ENCODE measurements at places on chromosomes 4 and X.

GRCh38 chrX:78322863-78323262, 4.5 kb downstream of the CYSLTR1 start:
- H3K27ac ChIP-seq, result no peak overlapping the region
- no peak for DNase-seq
- no peaks in the 10 kb centered on the region for H3K4me1 ChIP-seq
- H3K27me3 ChIP-seq, result no peaks in the 10 kb centered on the region

DNA sequence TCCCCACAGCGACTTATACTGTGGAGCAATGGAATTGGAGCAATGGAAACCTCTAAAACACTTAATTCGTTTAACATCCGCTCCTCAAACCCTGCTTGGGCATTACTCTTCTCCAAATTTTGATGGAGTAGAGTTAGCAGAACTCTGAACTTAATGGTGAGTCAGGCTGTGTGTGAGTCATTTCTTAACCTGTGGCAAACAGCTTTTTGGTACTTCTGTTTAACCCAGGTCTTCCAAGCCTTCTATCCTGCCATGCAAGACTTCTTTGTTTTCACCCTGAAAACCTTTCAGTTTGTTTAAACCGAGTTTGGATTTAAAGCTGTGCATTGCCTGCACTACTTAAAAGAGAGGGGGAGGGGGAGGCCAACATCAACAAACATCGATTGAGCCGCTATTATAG, 3.6 kb upstream of the AMOT start:
- no peak overlapping the region for H3K27ac ChIP-seq
- no peak for DNase-seq
- H3K36me3 ChIP-seq, result no peaks in the 10 kb centered on the region
- no peak overlapping the region for H3K4me3 ChIP-seq
- H3K27me3 ChIP-seq, result no peaks in the 10 kb centered on the region

DNA sequence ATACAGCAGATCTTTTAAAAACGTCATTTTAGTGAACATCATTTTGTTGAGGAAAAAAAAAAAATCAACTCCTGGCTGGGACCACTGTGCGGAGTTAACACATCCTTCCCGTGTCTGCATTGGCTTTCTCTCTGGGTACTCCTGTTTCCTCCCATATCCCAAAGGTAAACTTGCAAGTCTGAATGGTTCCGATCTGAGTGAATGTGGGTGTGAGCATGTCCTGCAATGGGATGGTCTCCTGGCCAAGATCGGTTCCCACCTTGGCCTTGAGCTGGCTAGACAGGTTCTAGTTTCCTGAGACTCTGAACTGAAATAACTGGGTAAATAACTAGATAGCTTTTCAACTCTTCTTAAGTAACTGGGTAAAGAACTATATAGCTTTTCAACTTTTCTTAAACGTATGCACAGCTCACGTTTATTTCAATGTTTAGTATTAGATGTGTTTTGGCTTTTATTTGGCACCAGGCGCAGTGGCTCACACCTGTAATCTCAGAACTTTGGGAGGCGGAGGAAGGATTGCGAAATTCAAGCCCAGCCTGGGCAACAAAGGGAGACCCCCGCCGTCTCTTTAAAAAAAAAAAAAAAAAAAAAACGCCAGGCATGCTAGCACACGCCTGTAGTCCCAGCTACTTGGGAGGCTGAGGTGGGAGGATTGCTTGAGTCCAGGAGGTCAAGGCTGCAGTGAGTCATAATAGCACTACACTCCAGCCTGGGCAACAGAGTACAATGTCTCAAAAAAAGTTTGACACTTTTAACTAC, 14.0 kb downstream of the RBMX start:
- no peak overlapping the region for H3K4me3 ChIP-seq
- peak overlapping the region; percentile 46 for H3K27ac ChIP-seq
- peaks cover 56% of the 10 kb centered on the region for H3K36me3 ChIP-seq
- H3K4me1 ChIP-seq, result peaks cover 37% of the 10 kb centered on the region
- no peak for DNase-seq

DNA sequence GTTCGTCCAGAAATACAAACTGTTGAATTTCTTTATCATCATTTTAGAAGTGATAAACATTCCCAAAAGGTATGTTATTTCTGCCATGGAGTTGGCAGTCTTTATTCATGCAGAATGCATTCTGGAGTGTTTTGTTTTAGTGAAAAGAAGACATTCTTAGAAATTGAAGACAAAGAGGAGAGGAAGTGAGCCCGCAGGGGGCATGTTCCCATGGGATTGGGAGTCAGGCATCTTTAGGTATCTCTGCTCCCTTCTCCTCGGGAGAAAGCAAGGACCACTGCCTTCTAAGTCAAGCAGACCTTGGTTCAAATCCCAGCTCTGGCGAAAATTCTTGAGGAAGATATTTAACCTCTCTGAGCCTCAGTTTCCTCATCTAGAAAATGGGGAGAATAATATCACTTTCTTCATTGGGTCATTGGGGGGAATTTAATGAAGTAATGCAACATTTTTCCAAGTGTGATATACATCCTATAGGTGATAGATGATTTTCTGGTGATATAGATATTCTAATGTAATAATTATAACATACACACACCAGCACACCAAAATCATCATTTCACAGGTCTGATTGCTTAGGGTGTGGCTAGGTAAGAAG, 26.5 kb upstream of the CHRNA9 start:
- H3K4me3 ChIP-seq, result no peak overlapping the region
- DNase-seq, result no peak
- H3K4me1 ChIP-seq, result peaks cover 4% of the 10 kb centered on the region
- H3K27me3 ChIP-seq, result peaks cover 21% of the 10 kb centered on the region

DNA sequence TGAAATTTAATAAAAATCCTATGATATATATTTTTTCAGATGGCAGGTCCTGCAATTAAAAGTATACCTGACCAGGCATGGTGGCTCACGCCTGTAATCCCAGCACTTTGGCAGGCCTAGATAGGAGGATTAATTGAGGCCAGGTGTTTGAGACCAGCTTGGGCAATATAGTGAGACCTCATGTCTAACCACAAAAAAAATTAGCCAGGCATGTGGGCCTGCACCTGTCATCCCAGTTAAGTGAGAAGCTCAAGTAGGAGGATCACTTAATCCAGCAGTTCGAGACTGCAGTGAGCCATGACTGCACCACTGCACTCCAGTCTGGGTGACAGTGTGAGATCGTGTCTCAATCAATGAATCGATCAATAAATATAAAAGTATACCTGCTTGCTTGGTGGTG, 2.5 kb downstream of the OCIAD2 start:
- no peak overlapping the region for H3K4me3 ChIP-seq
- no peak overlapping the region for H3K27ac ChIP-seq
- H3K27me3 ChIP-seq, result no peaks in the 10 kb centered on the region
- peaks cover 12% of the 10 kb centered on the region for H3K36me3 ChIP-seq

DNA sequence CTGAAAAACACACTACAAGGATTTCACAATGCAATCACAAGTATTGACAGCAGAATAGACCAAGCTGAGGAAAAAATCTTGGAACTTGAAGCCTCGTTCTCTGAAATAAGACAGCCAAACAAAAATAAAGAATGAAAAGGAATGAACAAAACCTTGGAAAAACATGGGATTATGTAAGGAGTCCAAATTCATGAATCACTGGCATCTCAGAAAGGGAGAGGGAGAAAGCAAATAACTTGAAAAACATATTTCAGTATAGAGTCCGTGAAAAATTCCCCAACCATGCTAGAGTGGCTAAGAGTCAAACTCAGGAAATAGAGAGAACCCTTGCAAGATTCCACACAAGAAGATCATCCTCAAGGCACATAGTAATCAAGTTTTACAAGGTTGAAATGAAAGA, 178.5 kb upstream of the CTSO start:
- no peak overlapping the region for H3K4me3 ChIP-seq
- no peak overlapping the region for H3K27ac ChIP-seq
- no peaks in the 10 kb centered on the region for H3K27me3 ChIP-seq
- no peak for DNase-seq
